ENCODE measurements at places on chromosomes 2 and 18.

DNA sequence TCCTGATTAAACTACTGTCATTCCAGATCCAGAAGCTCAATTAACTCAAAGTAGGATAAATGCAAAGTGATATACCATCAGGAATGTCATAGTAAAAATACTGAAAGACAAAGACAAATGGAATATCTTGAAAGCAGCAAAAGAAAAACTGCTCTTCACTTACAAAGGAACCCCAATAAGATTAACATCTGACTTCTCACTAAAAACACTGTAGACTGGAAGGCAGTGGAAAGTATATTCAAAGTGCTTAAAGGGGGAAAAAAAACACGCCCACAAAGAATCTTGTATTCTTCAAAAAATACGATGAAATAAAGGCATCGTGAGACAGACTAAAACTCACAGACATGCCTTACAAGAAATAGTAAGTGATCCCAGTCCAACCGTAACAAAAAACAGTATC is 195.7 kb downstream of the DOK6 start:
- no peak for DNase-seq

- no peak for DNase-seq
Observed at GRCh38 chr18:21342372-21342771, 100.3 kb downstream of the GREB1L start.

DNA sequence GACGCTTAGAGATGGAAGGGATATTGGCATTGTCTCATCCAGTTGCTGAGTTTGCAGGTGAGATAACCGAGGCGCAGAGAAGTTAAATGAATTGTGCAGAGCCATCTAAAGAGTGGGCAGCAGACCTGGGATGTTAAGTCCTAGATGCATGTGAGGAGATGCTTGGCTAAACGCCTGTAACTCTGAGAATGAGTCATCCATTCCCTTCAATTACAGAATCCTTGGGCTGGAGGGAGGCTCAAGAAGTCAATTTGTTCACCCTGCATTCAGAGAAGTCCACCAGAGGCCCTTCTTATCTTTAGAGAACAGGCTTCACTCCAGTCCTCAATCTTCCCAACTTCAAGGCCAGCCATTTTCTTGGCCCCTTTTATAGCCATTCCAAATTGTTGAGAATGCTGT is 1.6 kb downstream of the EHD3 start:
- peak; percentile 86 for DNase-seq

GRCh38 chr18:52723550-52723970 is 383.6 kb downstream of the DCC start:
- DNase-seq: no peak

- no peak for DNase-seq
Observed at GRCh38 chr2:128162266-128162665, 71.3 kb downstream of the UGGT1 start.

DNA sequence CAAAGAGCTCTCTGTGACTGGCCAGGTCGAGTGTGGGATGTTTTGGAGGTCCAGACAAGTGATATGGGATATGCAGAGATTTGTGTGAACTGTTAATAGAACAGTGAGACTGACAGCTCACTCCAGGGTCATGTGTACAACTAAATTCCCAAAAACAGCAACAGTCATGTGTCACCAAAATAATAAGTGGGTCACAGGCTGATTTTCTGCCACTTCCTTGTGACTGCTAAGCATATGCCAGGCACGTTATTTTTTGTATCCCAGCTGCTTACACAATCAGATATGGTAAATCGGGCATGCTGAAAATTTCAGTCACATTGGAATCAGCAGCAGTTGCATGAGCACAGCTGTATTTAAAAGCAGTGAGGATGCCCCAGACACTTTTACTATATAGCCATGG is 198.7 kb downstream of the PTGR3 start:
- no peak for DNase-seq

GRCh38 chr2:121343191-121343590 is 58.2 kb upstream of the TFCP2L1 start:
- no peak for DNase-seq

DNA sequence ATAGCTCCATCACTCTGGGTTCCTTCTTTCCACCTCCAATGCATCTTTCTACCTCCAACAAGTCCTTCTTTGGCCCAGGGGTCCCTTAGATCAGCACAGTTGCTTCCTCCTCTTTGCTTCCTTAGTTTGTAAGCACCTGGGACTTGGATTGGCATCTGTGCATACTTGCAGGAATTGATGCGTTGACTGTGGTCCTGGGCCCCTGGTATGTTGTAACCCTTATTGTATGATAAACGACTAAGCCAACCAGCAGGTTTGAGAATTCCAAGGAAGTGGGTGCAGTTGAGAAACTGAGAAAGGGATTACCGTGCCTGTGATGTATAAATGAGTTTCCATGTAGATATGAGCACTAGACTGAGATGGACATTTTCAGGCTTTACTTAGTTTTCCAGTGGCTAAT is 55.9 kb downstream of the ARHGAP28 start:
- no peak for DNase-seq

- peak; percentile 30 for DNase-seq
Observed at GRCh38 chr2:39954346-39954745, 175.3 kb upstream of the THUMPD2 start.

GRCh38 chr2:162166745-162167144 is 14.7 kb upstream of the GCG start:
- DNase-seq: no peak

- DNase-seq: no peak
Observed at GRCh38 chr2:234399451-234400246, 97.2 kb downstream of the ARL4C start.

- DNase-seq: no peak
Observed at GRCh38 chr2:218858671-218859555, 692 bp upstream of the WNT6 start.

DNA sequence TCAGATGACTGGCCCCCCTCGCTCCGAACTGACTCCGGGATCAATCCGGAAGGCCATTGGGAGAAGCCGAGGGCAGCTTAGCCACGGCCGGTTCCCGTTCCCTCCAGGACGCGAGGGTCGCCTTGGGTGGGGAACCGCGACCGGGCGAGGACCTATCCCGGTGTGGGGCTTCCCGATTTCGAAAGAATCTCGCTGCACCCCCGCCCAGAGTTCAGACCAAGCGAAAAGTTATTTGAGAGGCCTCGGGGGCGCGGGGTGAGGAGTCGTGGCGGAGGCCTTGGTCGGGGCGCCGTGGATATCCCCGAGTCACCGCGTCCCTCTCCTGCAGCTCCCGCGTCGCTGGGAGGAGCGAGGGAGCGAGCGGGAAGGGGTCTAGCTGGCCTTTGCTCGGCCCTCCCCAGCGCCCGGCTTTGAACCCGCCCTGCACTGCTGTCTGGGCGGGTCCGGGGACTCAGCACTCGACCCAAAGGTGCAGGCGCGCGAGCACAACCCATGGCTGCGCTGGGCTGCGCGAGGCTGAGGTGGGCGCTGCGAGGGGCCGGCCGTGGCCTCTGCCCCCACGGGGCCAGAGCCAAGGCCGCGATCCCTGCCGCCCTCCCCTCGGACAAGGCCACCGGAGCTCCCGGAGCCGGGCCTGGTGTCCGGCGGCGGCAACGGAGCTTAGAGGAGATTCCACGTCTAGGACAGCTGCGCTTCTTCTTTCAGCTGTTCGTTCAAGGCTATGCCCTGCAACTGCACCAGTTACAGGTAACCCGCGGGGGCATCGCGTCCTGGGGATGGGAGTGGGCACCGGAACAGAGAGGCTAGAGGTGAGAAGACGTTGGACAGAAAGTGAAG is at the start of gene CYP27A1:
TSS of gene CYP27A1 (plus strand) at position 457 of the 837 bp plus-strand sequence. CDS start at position 493, 36 bp downstream.
- no peak for DNase-seq

DNA sequence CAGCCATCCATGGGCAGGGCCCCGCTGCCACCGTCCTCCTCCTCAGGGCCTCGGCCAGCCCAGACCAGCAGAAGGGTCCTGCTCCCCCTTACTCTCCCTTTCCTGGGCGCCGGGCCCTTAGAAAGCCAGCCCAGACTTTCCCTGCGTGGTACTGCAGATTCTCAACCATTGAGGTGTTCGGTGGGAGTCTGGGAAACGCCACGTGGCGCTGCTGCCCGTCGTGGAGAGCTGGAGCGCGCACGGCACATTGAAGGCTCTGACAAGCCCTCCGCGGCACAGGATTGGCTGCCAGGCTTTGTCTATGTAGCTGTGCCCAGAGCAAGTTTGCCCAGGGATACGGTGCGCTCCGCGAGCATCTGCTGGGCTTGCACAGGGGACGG is 10.4 kb upstream of the KLHL30 start:
- DNase-seq: no peak

GRCh38 chr2:142707318-142707717 is 170.1 kb upstream of the KYNU start:
- no peak for DNase-seq

DNA sequence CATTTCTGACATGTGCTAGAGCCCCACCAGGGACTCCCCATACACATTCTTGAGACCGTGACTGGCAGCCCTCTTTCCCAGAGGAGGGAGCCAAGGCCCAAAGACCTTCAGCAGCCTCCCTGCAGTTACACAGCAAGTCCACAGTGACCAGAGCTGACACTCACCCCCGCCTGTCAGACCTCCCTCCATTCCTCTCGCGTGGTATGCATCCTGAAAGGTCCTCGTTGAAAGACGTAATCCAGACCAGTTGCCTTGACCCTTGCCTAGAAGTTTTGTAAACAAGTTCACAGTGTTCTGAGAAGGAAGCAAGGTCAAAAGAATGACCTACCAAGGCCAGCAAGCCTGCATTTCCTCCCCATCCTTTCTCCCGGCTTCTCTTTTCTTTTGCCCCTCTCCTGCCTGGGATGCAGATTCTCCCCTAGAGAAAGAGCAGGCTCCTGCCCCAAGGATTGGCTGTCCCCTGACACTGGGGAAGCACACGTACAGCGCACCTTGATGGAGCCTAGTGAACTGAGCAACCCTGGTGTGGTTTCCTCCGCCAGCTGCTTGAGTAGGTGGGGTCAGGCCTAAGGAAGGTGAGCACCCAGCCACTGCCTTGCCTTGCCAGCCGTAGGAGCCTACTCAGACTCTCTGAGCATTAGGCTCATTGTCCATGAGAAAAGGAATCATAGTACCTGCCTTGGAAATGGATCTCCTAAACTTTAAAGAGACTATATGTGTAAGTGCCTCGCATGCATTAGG is 18.3 kb downstream of the TRIB2 start:
- DNase-seq: no peak

Data from stromal cell of bone marrow (primary cell).